Posterior cingulate gyrus (tissue), 11 donors: ENCODE measurements at places on chromosomes 2 and 18.

- DNase-seq = no peak
Measured at GRCh38 chr2:206971805-206972204, 32.5 kb downstream of the CPO start.

- no peak for DNase-seq
Measured at GRCh38 chr2:1498176-1498575, 84.9 kb downstream of the TPO start.

DNA sequence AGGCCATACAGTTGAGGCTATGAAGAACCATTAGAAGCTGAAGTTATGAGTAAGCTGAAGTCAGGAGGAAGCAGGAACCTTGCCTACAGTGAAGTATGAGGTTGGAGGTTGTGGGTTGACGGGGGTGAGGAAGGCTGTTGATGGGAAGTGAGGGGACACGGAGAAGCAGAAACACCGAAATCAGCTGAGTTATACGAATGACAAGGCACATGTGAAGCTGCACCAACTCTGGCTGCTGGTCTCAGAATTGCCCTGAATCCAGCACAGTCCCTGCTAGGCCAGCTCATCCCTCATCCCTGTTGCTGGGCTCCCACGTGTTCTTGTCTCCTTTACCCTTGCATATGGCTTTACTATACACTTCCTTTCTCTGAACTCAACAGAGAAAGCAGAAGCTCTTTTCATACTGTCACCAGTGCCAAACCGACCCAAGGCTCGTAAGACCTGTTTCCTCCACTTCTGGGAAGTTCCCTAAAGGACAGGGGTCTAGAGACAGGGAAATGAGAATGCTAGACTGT, 9.2 kb upstream of the TMEM247 start:
- no peak for DNase-seq

DNA sequence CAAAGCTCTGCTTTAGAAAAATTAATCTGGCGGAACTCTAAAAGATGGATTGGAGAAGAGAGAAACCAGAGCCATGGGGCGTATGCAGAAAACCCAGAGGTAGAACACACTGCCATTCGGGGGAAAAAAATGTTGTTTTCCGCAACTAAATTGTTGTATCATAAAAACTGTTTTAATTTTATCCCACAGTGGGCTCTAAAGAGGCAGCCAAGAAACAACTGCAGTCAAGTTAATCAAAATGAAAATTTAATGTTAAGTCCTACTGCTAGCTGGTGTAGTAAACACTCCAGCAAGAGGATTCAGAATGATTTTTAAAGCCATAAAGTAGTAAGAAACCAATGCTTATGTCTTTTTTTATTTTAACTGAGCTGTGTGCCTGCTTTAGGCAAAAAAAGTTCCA, 69.1 kb downstream of the GAREM1 start:
- no peak for DNase-seq
